ENCODE measurements at places on chromosomes 6 and 20. TPM values are rescaled to one million over a fixed set of nuclear protein-coding genes. Genes with fewer than 3 reads are reported as not detected.

DNA sequence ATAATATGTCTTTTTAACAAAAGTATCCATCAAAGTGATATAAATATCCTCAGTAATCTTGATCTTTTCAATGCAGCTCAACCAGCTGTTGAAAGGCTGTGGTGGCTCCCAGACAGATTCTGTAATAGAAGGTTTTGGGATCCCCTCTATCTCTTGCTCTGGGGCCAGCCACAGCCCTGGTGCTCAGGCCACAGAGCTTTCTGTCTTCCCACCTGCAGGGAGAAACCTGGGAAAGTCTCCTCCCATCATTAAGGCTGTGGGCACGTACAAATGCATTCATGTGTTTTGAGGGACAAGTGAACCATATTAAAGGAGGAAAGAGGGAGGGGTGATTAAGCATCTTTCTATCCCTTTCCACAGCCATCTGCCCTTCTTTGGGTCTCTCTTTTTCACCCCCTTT, 183.1 kb downstream of the PRDM13 start:
- no peak overlapping the region for H3K27ac ChIP-seq
- no peak overlapping the region for H3K4me3 ChIP-seq

DNA sequence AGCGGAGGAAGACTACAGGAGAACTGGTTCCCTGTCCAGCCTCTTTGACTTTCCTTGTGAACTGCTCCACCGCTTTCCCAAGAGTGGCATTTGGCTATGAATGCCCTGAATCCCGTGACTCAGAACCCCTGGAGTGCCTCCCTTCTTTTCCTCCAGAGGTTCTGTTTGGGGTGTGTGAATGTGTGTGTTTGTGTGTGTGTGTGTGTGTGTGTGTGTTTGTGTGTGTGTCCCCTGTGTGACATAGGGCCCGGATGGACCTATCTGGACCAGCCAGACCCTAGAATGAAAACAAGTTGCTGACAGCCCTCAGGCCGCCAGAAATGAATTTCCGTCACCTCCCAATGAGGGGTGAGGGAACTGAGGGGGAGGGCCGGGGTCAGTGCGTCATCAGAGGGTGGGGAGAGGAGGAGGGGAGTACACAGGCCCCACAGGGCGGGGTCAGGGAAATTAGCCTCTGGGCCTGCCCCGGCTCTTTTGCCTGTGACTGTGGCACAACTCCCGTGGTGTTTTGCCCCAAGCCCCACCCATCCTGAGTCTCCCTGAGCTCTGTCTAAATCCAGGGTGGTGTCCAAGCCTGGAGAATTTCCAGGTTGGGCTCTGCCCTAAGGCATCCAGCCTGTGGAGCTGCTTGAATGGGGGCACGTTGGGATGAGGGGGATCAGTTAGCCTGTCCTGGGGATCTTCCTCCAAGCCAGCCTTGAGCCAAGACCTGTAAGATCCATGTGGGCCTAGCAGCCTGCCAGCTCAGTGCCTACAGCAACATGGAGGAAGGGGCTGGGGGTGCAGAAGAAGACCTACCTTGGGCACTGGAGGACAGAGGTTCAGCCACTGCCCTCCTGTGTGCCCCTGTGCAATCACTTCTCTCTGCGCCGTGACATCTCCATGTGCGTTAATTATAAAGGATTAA, 15.2 kb upstream of the MRPS18A start:
- H3K36me3 ChIP-seq, result no peaks in the 10 kb centered on the region
- H3K27ac ChIP-seq, result peak overlapping the region; percentile 83
- H3K4me3 ChIP-seq, result peak overlapping the region; percentile 14
- DNase-seq, result peak; percentile 94
- H3K4me1 ChIP-seq, result peaks cover 41% of the 10 kb centered on the region

- no peaks in the 10 kb centered on the region for H3K36me3 ChIP-seq
- no peak overlapping the region for H3K27ac ChIP-seq
- DNase-seq, result no peak
- H3K27me3 ChIP-seq, result no peaks in the 10 kb centered on the region
- peaks cover 4% of the 10 kb centered on the region for H3K4me1 ChIP-seq
- no peak overlapping the region for H3K4me3 ChIP-seq
Measured at GRCh38 chr6:34512738-34513115, 43.4 kb downstream of the SPDEF start.

- no peak overlapping the region for H3K27ac ChIP-seq
- H3K4me1 ChIP-seq, result peaks cover 18% of the 10 kb centered on the region
- no peaks in the 10 kb centered on the region for H3K36me3 ChIP-seq
- no peak for DNase-seq
- H3K27me3 ChIP-seq, result no peaks in the 10 kb centered on the region
Measured at GRCh38 chr6:80522576-80522975, 416.1 kb downstream of the BCKDHB start.

- no peak for DNase-seq
- no peaks in the 10 kb centered on the region for H3K4me1 ChIP-seq
Measured at GRCh38 chr20:9613871-9614270, 99.5 kb downstream of the LAMP5 start.

DNA sequence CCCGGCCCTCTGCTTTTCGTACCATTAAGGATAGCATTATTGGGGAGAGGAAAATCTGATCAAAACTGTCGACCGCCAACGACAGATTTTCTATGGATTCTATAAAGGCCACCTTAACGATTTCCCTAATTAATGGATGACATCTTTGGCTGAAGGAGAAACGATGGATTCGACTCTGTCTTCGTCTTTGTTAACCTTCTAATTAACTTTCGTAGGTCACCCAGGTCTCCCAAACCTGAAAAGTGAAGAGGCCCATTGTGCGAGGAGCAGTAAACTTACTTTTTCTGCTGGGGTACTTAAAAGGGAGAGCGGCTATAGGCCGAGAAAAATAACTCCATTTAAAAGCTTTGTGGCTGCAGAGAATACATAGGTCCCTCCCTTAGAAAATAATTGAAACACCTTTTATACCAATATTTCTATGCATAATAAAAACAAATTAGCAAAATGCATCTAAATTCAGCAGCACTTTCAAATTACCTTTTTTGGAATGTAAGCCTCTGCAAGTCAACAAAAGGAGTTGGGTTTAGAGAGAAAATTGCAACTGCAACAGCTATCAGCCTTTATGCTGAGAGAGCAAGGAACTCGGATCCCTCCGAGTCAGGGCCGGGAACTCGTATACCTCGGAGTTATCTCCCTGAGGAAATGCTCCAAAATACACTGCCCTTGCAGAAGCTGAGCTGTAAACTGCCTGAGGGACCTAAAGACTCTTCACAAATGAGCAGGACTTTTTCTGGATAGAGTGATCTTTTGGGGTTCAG, 31.4 kb upstream of the NR2E1 start:
- no peaks in the 10 kb centered on the region for H3K36me3 ChIP-seq
- peak overlapping the region; percentile 83 for H3K27ac ChIP-seq
- no peak for DNase-seq
- H3K27me3 ChIP-seq, result peaks cover 98% of the 10 kb centered on the region
- H3K4me3 ChIP-seq, result no peak overlapping the region

DNA sequence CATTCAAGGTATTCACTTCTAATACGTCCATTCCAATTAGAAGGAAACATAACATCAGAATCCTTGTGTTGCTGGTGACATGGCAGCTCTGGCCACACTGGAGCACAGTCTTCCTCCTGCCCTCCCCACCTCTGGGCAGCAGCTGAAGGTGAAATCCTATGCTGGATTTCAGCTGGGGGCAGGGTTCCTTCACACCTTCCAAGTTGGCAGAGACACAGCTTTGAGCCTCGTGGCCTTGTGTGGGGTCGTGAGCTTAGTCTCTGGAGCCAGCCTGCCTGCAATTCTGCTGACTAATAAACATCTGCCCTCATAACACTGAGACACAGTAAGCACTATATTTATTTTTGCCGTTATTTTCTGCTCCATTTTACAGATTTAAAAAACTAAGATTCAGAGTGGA, 218.9 kb upstream of the RIN2 start:
- no peaks in the 10 kb centered on the region for H3K36me3 ChIP-seq
- H3K27ac ChIP-seq, result no peak overlapping the region
- no peak overlapping the region for H3K4me3 ChIP-seq
- no peaks in the 10 kb centered on the region for H3K4me1 ChIP-seq
- DNase-seq, result no peak
- no peaks in the 10 kb centered on the region for H3K27me3 ChIP-seq

TRIM31 gene
- not detected for total RNA-seq
